ENCODE measurements at places on chromosomes 2 and 18.

DNA sequence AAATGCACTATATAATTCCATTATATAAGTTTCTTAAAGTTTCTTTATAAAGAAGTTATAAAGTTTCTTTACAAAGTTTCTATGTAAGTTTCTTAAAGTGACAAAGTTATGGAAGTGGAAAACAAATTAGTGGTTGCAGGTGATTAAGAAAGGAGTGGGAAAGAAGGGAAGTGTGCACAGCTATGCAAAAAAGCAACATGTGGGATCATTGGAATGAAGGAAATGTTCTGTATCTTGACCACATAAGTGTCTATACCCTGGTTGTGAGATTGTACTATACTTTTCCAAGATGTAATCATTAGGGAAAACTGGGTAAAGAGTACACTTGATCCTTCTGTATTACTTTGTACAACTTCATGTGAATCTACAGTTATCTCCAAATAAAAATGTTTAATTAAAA lies 1541.1 kb downstream of the LRP1B start:
- no peak for DNase-seq

DNA sequence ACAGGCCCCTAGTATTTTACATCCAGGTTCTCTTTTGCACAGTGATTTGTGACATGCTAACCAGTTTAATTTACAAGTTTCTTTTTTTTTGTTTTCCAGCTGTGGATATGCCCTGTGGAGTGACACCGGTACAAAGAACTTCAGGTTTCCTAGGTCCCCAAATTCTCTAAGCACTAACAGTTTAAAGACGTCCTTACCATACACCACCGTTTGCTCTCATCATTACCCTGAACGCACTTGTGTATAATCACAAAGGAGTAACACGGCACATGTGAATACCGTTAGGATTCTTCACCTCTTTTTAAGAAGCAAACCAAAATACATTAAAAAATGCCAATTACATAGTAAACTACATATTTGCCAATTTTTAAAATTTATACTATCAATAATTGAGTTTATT lies 853 bp downstream of the LANCL1 start:
- DNase-seq = no peak

DNA sequence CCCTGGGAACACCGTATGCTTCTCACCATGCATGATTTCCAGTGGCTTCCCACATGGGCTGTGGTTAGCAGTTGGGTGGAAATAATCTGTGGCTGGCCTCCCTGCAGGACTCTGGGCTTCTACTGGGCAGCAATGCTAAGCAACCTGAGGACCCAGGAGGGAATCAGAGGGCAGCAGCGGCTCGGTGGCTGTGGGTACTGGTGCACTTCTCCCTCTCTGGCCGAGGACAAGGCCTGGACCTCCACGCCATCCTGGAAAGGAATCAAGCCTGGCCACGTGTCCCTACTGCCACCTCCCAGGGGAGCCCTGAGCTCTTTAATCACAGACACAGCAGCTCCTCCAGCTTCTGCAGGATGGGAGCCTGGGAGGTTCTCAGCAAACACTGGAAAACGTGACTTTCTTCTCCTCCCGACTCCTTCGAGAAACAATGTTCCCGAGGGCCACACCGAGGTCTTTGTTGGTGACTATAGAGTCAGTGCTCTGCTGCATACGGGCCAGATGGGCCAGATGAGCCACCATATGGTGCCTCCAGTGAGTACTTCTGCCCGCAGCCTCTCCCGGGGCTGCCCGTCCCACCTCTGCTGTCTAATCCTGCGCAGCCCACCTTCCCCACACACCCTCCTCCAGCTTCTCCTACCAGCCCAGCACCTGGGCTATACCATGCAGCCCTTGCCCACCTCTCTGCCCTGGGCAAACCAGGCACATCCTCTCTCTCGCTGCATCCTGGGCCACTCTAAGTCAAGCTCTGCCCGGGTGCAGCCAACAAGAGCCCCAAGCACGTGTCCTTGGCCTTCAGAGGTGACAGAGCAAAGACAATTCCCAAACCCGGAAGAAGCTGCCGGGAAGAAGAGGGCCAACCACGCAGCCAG lies 42.8 kb upstream of the OTOS start:
- DNase-seq = no peak

DNA sequence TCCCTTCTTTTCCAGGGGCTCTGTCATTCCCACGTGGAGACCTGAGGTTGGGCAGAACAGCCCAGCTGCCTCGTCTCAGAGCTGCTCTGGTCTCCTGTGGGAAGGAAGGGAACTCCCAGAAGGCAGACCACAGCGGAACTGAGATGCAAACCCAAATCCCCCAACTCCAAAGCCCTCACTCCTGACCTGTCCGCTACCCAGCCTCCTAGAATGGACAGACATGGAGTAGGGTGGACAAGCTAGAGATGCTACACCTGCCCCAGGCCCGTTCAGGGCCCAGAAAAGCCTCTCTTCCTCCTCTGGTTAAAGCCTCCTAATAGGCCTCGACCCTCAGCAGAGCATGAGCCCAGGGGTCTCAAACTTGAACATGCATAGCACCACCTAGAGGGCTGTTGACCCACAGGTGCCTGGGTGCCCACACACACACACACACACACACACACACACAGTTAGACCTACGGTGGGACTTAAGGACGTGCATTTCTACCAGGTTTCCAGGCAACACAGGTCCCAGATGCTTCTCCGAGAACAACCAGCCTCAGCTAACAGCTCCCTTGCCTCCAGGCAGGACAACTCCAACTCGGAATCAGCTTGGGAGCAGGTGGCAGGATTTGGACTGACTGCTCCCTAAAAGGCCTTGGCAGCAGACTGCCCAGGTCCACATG lies 93.5 kb downstream of the TNS1 start:
- no peak for DNase-seq

DNA sequence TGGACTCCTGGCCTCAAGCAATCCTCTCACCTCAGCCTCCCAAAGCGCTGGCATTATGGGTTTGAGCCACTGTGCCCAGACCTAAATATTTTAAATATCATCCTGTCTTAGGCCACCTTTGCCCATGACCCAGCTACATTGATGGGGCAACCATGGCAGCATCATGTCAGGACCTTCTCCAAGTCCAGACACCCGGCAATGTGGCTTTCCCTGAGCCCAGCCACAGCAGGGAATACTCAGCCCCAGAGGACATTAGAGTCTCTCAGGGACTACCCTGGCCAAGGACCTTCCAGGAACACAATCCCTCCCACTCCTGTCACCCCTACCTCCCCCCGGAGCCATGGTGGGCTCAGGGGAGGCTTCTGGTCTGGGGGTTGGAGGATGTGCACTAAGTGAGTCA lies 72.8 kb downstream of the SMAD7 start:
- no peak for DNase-seq

GRCh38 chr2:52874466-52875106 lies 893.0 kb upstream of the CHAC2 start:
- no peak for DNase-seq

DNA sequence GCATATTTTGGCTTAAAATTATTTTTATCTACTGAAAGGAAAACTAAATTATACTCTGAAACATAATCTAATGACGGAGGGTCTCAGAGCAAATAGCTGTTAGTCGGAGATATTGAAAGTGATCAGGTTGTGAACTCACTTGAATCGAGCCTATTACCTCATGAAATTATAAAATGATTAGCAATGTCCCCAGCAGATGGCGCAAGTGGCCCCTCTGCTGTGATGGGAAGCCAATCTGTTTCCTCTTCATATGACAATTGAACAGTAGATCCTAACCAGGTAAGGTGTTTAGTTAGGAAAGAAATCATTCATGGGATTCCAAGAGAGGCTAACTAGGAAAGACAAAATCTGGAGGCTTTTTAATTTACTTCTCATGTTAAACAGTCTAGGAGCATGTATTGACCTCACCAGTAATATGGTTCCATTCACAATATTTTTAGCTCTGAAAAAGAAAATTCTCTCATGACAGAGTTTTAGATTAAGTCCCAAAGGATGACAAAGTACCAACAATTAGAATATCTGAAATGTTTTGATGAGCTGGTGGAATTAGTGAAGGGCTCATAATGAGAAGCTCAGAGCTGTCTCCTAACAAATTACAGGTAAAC lies 29.9 kb upstream of the MPPE1 start:
- DNase-seq = peak; percentile 41

- DNase-seq = no peak
These were observed 447.7 kb downstream of the SOX11 start for GRCh38 chr2:6139916-6140315.

GRCh38 chr2:84782717-84783442 lies 98.0 kb downstream of the TRABD2A start:
- DNase-seq = no peak

- no peak for DNase-seq
These were observed 32.7 kb upstream of the SOCS6 start for GRCh38 chr18:70256184-70256583.

DNA sequence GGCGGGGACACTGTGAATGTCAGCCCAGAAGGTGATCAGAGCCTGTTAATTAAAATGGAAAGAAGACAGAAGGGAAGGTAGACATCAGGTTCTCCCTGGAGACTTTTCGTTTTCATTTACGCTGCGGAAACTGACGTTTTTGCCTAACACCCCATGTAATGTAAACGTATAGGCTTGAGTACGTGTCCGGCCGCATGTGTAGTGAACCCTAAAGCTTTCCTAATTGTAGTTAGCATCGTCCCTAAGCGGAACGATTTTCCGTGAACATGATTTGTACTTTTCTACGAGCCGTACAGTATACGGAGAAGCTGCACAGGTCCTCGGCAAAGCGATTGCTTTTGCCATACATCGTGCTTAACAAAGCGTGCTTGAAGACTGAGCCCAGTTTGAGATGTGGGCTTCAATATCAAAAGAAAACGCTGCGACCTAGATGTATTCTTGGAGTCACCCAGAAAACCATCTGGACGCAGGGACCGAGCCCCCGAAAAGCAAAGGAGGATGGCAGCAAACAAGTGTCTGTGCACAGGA lies 284 bp downstream of the TIMM21 start:
- DNase-seq = no peak

GRCh38 chr18:68942230-68942629 lies 144.3 kb downstream of the CCDC102B start:
- no peak for DNase-seq

DNA sequence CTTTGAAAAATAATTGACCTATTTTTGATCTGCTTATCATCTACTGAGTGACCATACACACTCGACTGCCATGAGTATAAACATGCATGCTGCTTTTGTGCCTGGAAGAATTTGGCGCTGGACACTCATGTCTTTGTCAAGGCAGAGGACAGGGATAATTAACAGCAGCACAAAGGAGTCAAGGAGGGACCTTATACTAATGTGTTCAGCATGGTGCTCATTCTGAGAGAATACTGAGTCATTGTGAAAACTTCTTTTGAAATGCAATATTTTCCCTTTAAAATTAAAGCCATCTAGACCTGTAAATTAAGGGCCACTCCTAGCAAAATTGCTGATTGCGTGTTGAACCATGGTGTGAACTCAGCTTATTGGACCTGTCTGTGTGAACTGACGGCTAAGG lies 116.3 kb downstream of the ZNF532 start:
- no peak for DNase-seq

DNA sequence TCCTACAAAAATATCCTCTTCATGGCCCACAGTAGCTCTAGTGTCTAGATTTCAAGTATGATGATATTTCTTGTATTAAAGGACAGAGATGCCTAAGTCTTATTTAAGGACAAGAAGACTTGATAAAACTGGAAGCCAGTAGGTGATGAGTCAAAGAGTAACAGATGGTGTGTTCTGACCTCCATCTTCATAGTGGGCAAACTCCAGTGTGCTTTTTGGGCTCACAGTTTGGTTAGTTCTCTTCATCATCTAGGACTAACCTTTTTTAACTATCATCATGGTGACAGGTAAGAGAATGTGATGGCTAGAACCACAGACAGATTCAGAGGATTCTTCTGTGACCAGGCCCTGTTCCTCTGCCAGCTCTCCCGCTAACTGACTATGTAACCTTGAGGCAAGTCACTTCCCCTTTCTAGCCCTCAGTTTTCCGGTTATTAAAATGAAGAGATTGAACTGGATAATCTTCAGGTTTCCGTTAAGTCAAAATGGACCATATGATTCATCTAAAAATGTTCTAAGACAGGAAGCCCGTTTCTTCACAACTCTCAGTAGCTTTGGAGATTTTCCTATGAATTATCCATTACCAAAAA lies 140.3 kb upstream of the RASGRP3 start:
- DNase-seq = no peak

DNA sequence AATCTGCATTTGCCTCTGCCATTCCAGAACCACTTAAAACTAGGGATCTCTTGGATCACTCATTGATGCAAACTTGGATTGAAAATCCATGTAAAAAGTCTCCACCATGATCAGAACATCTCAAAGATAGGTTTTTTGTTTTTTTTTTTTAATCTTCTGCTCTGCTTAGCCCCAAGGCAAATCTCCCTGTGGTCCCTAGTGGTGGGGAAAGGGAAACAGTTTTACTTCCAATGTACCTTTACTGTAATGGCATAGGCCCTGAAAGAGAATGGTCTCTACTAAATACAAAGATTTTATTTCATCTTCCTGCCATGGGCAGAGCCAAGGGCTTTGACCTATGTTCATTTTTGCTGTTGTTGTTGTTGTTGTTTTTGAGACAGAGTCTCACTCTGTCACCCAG lies 78.4 kb downstream of the KANSL1L start:
- no peak for DNase-seq

DNA sequence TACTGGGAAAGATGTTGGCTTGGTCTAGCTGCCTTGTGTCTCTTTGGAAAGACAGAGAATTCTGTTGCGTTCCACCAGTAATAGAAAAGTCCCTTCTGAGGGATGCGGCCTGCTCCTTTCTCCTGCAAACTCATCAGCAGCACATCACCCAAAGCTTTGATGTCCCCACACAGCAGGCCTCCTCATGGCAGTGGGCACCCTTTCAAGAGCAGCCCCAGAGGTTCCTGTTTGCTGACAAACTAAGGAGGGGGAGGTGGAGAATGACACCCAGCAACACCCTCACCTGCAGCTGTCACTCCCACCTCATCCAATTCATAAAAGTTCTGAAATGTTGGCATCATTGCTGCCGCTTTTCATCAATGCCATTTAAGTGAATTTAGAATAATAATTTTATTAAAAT lies 556.6 kb downstream of the BCL11A start:
- DNase-seq = no peak

- DNase-seq = no peak
These were observed 426.9 kb downstream of the CDH2 start for GRCh38 chr18:27750014-27750413.

GRCh38 chr18:39149211-39149806 lies 1583.7 kb upstream of the CELF4 start:
- no peak for DNase-seq

- no peak for DNase-seq
These were observed 12.2 kb upstream of the COL5A2 start for GRCh38 chr2:189191766-189192165.

All from activated CD8-positive, alpha-beta memory T cell treated with anti-CD3 and anti-CD28 coated beads for 1 hour (primary cell).